ENCODE measurements at places on chromosomes 16 and 17.

- no peak for DNase-seq
These were observed 896.8 kb downstream of the CDH11 start for GRCh38 chr16:64225036-64225435.

DNA sequence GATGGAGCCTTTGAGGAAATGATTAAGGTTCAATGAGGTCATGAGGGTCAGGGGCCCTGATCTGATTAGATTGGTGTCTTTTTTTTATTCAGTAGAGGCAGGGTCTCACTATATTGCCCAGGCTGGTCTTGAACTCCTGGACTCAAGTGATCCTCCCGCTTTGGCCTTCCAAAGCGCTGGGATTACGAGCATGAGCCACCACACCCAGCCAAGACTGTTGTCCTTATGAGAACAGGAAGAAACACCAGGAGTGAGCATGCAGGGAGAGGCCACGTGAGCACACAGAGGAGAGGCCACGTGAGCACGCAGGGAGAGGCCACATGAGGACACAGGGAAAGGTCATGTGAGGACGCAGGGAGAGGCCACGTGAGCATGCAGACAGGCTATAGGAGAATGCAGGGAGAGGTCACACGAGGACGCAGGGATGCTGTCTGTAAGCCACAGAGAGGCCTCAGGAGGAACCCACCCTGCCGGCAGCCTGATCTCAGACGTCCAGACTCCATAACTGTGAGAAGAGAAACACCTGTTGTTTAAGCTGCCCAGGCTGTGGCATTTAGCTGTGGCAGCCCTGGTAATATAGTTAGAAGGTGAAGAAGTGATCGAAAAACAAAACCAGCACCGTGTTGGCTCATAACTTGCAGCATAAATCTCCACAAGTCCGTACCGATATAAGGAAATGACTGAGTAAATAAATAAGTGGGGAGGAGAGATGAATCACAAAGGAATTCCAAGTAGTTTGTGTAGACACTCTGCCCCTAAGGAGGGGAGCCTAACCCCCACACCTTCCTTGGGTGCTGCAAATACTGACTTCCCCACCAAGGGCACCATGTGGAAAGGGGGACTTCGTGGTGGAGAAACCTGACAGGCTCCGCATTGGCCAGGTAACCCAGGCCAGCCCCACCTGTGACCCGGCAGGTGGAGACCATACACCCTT is 14.6 kb upstream of the CSNK1D start:
- no peak for DNase-seq

DNA sequence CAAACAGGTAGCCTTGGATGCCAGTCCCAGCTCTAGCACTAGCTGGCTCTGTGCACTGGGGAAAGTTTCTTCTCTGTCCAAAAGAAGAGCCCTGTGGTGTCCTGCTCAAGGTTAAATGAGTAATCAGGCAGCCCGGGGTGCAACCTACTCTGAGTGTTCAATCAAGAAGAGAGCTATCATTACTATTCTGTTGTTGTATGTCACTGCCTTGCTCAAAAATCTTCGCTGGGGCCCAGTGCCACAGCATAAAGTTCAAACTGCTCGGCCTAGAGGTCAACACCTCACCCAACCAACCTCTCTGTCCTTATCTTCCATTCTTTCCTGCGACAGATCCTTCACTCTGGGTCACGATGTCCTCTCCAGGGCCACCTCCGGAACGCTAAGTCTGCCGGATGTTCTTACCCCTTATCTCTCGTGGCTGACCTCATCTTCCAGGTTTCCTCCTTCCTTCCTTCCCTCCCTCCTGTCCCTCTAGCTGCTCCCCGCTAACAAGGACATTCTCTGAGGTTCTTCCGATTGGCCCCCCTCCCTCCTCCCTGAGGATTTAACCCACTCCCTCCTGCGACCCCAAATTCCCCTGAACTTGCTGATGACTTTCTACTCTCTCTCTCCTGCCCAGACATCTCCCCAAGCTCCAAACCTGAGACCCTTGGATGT is 4.4 kb downstream of the FDXR start:
- DNase-seq: no peak

- no peak for DNase-seq
These were observed 2.7 kb upstream of the LASP1NB start for GRCh38 chr17:38922538-38923297.

DNA sequence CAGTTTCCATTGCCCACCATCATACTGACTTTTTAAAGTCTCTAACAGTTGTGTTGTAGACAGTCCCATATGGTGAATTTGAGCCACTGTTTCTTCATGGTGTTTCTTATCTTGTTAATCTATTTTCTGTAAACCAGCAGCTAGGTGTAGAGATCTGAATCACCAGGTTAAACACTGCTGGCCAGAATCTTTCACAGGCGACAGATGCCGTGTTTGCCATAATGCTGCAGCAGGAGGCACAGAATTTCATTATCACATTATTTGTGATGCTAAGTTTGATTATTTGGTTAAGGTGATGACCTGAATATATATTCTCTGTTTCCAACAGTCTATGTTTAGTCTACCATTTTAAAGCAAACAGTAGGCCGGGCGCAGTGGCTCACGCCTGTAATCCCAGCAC is 11.5 kb upstream of the CNGB1 start:
- no peak for DNase-seq

GRCh38 chr17:48769009-48769675 is 40.6 kb upstream of the HOXB13 start:
- DNase-seq: no peak

DNA sequence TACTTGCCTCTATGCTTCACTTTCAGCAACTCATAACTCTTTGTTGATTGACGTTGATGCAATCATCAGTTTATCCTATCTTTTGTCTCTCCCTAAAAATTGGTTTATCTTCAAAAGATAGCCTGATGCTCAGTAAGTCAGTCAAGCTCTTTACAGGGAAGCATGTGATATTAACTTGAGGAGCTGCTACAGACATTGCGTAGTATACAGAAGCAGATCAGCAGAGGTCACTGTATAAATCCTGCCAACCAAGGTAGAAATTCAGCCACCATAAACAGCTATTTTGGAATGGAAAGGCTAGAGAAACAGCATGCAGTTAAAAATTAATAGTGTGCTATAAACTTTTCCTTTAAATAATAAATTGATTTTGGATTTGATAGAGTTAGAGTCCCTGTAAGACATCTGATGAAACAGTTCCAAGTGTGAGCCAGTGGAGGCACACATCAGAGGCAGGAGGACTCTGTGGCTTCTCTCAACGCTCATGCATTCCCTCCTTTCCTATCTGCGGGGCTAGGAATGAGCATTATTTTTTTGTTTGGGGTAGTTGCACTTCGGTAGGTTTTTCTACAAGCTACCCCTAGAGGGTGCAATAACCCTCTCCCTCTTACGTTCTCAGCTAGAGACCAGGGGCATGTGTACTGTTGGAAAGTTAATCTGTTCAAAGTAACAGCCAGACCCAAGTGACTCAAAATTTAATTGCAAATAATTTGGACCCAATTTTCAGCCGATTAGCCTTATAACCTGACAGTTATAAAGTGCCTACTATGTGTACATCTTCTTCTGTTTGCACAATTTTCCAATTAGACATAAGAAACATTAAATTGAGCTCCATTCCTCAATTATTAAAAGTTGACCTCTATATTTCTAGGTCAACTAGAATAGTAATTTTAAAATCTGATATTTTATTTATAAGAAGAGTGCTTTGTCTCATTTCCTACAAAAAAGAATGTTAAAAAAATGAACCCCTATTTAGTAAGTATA is 647.7 kb upstream of the SOX9 start:
- no peak for DNase-seq

GRCh38 chr16:11651796-11652195 is 16.5 kb upstream of the SNN start:
- no peak for DNase-seq

DNA sequence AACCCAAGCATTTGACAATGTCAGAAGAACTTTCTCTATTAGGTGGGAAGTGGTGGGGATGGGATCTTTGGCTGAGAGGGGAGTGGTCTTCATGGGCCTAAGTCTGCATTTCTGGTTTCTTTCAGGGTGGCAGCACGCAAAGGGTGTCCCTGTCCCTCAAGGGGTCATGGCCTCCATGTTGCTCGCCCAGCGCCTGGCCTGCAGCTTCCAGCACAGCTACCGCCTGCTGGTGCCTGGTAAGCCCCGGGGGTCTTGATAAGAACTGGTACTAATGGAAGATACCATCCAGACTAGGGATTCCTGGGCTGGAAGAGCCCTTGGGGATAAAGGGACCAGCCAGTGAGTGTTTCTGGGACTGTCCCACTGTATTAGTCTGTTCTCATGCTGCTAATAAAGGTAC is 61.2 kb downstream of the ABAT start:
- no peak for DNase-seq
